Effector CD8-positive, alpha-beta T cell (primary cell): ENCODE measurements at places on chromosomes 3 and 15.

GRCh38 chr3:178152988-178153387 lies 383.2 kb upstream of the KCNMB2 start:
- no peak for DNase-seq

DNA sequence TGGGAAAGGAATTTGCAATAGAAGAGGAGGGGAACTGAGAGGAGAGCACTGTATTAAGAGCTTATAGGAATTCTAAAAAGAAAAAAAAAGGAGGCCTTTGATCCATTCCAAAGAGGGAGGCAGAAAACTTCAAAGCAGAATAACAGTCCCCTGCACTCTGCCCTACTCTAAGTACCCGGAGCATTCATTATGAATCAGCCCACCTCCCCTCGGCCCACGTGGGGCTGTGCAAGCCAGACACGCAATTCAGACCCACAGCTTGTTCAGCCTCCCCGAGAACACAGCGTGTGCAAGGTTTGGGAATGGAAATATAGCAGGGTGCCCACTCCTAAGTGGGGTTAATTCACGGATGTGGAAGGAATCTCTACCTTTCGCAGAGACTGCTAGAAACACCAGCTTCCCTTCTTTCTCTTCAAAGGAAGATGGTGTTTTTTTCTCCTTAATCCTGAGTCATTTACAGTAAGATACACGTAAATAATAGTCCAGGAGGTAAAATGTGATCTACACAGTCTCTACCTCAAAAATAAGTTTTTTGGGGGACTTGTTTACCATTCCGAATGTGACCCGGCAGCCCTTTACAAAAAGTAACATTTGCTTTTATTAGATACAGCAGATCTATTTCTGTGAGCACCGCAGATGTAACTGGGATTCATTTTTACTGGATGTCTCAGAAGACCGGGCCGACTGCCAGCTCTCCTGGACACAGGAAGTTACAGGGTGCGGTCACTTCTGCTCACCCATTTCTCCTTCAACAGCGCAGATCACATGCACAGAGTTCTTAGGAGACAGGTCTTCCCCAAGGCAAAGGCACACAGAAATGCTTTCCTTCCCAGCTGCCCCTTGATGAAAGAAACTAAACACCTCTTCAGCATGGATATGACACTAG lies 768.5 kb upstream of the CFAP20DC start:
- no peak for DNase-seq

- DNase-seq, result no peak
These were observed 37.0 kb upstream of the TRIM71 start for GRCh38 chr3:32780735-32781210.

DNA sequence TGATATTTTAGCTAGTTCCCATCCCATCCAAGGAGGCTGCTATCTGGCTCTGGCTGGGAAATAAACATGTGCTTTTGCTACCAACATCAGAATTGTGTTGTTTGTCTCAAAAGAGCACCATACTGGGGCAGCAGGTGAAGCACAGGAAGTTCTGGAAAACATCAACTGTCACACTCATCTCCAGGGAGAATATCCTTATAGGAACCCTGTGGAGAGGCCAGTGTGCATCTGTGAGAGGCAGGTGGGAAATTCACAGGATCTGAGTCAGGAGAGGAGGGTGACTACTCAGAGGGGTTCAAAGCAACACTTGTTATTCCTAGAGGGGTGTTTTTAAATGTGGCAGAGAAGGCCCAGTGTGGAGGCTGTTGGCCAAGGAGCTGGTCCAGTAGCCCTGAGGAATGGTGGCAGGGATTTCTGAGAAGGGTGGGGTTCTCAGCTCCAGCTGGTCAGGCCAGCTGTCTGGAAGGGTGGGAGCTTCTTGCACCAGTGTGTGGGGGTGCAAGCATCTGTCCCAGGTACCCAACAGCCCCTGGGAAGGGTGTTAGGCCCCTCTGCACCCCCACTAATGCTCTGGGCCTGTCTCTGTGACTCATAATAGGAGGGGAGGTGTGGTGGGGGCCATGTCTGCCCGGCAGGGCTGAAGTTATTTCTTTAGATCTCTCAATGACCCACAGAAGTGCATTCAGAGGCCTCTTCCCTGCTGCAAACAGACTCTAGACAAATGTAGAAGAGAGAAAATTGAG lies 28.7 kb downstream of the RPSA start:
- no peak for DNase-seq

DNA sequence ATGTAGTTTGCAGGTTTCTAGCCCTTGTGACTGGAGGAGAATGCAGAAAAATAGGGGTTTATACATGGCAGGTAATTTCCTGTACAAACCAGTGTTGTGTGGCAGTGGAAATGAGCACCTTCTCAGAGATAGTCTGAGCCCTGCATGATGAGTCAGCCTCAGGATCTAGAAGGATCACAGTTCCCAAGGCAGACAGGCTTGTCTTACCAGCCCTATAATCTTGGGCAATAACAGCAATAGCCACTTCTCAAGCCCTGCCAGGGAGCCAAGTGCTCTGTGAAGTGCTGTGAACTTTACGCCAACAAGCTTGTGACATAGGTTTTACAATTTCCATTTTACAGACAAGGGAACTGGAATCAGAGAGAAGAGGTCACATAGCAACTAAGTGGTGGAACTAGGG lies 89.4 kb downstream of the CD47 start:
- no peak for DNase-seq

DNA sequence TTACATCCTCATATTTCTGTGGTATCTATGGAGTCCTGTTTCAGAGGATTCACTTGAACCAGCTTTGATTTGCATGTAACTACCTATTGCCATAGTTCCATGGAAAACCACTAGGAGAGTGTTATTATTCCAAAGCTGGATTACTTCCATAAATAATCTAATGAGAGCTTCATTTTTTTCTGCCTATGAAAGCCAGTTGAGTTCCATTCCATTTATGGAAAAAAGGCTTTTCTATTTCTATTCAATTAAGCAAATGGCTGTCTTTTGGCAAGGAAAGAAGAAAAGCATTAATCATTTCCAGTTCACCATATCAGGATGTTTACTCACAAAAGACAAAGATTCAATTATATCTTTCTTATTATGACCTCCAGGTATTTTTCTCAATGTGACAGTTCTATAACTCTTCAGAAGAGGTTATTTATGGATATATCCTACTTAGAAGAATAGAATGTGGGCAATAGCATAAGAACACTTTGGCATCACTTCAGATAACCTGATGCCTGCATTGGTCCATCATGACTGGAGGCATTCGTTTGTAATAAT lies 259.9 kb upstream of the ZPLD1 start:
- DNase-seq, result no peak

DNA sequence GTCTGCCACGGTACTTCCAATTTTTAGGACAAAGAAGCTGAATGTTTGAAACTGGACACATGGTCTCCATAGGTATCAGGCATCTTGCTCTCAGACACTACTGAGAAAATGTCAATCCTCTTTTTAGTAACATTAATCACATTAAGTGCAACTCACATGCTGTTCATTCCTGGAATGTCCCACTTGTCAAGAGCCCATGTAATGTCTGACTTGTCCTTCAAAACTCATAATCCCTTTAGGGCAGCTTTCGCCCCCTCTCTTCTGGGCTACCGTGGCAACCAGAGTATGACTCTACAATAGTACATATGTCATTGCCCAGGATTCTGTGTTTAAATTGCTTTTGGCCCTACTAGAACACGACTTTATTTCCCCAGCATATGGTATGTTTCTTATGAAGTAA lies 12.3 kb downstream of the NUDT16 start:
- DNase-seq, result no peak

DNA sequence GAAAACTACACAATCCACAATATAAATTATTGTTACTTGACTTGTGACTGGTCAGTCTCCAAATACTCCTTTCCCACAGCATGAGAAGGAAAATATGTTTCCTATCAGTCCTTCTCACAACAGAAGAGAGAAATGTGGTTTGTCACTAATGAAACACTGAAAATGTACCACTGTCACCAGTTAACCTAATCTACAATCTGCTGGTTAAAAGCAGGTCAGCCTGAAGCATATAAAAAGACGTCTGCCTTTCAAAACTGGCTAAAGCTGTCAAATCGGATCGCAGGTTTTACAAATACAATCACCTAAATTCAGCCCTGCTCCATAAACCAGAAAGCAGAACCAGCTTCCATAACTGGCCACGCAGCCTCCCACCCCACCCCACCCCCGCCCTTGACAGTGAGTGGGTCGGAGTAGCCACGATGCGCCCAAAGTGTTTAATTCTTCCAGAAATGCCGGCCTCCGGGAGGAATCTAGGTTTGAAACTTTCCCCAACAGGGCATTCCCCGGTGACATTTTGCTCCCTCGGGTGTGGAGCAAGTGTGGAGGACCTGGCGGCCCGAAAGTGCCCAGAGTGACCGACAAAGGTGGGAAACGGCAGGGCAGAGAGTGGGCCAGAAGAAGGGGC lies 682 bp downstream of the ETFA start:
- no peak for DNase-seq

GRCh38 chr15:95712785-95713184 lies 617.7 kb upstream of the NR2F2 start:
- DNase-seq, result no peak

GRCh38 chr3:172229462-172229861 lies 190.1 kb downstream of the FNDC3B start:
- no peak for DNase-seq

GRCh38 chr3:12966847-12967605 lies 106.2 kb downstream of the IQSEC1 start:
- no peak for DNase-seq

- no peak for DNase-seq
These were observed 48.1 kb downstream of the CHDH start for GRCh38 chr3:53798144-53798543.

DNA sequence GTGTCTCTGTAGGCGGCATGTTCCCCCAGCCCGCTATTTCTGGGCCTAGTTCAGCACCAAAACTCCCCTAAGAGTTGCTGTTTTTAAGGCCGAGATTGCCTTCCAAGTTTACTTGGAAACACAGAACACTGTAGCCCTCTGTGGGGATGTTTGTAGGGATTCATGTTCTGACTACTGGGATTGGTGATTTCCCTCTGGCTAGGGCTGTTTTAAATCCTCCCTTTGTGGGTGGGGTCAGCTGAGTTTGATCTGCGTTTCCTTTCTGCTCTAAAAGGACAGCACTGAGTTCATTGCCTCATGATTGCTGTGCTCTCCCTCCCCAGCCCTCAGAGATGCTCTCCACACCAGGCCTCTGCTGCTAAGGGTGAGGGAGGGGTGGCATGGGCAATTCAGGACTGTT lies 640.6 kb upstream of the DPPA4 start:
- DNase-seq, result no peak

- no peak for DNase-seq
These were observed 1.7 kb upstream of the NGLY1 start for GRCh38 chr3:25784971-25785370.

GRCh38 chr15:59616379-59616778 lies 4.8 kb downstream of the GCNT3 start:
- no peak for DNase-seq

DNA sequence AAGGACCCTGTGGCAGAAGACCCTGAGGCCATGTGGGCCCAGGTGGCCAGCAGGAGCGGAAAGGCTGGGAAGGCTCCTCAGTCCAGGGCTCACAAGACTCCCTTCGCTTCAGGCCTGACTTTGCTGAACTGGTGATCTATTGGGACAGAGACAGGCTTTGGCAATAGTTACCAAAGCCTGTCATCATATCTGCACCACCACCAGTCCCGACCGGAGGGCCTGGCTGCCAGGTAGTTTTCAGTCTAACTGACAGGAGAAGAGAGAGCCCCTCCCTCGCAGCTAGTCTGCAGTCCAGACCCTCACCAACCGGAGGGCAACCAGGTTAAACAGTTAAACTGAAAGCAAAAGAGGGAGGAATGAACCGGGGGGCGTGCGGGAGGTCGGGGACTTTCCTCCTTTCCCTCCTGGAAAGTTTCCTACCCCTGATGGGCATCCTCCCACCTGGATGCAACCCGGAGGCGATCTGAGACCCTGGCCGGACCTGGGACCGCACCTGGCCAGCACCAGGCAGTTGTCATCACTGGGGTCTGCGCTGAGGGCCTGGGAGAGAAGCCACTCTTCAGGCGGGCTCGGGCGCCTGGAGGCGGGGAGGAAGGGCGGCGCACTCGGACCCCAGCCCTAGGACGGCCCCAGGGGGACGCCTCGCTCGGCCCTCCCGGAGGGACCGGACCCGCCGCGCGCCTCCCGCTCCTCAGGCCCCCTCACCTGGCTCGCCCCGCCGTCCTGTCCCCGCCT lies 435 bp downstream of the RAB27A start:
- no peak for DNase-seq

DNA sequence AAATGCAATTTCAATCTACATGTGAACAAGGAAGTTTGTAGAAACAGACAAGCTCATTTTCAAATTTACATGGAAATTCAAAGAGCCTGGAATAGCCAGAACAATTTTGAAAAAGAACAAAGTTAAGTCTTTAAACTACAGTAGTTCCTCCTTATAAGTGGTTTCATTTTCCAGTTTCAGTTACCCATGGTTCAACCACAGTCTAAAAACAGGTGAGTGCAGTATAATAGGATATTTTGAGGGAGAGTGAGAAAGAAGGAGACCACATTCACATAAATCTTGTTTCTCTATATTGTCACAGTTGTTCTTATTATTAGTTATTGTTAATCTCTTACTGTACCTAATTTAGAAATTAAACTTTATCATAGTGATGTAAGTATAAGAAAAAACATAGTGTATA lies 45.8 kb upstream of the FOXB1 start:
- no peak for DNase-seq

DNA sequence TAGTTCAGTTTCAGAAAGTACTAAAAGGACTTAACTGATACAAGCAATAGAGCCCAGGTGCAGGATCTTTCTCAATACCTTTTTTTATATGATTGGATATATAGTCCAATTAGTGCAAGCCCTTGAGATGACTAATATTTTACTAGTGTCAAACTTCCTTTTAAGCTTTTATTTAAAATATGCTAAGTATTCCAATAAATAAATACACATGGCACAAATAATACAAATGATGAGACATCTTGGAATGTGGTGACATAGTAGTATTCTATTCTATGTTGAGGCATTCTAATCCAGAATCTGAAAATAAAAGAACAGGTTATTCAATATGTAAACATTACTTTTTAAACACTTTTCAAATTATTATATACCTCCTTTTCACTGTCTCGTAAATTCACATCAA lies 670.0 kb downstream of the SI start:
- no peak for DNase-seq

- no peak for DNase-seq
These were observed 2.1 kb upstream of the HTR3D start for GRCh38 chr3:184029443-184029842.

GRCh38 chr3:63279005-63279841 lies 1.1 kb downstream of the SYNPR start:
- DNase-seq, result no peak

DNA sequence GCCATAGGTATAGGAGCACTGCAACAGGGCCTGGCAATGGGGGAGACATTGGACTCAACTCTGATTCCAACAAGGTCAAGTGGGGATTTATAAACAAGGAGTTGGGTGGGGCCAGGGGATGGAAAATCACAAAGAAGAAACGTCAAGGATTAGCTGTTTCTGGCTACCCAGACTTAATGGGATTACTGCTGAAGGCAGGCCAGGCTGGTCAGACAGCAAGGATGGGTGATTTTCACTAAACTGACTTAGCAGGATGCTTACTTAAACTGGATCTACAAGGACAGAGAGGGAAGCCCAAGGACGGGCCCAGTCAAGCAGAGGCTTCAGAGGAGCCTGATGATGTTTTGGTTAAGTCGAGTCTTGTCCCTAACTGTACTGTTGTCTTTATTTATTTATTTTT lies 76.2 kb downstream of the USP13 start:
- DNase-seq, result no peak

- no peak for DNase-seq
These were observed 964.7 kb downstream of the TUSC7 start for GRCh38 chr3:117674321-117674720.
